ENCODE measurements at places on chromosomes 2 and 18.
A peak's percentile ranks its signal among the peaks of the same experiment; 100 is the strongest.

DNA sequence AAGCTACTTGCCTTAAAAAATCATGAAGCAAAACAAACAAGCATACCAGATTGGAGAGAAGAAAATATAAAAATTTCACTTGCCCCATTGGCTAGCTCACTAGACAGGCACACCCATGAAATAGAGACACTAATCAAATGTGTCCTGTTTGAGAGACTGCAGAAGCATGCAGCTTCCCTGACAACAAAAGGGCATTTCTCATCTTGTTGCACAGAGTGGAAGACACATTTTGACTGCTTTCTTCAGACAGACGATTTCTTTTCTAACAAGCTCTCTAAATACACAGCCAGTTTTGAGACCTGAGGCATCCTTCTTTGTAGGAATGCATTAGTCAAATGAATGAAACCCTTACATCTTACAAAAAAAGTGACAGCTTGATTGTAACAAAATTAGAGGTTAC lies 1558.6 kb upstream of the NXPH2 start:
- no peak overlapping the region for H3K27ac ChIP-seq
- DNase-seq: no peak
- no peaks in the 10 kb centered on the region for H3K27me3 ChIP-seq
- no peak overlapping the region for H3K4me3 ChIP-seq
- no peaks in the 10 kb centered on the region for H3K36me3 ChIP-seq

- no peaks in the 10 kb centered on the region for H3K27me3 ChIP-seq
- H3K4me1 ChIP-seq: peaks cover 36% of the 10 kb centered on the region
- no peak overlapping the region for H3K4me3 ChIP-seq
- no peaks in the 10 kb centered on the region for H3K36me3 ChIP-seq
- no peak for DNase-seq
- no peak overlapping the region for H3K27ac ChIP-seq
These were observed 4.2 kb downstream of the ZNF512 start for GRCh38 chr2:27587025-27587424.

- H3K36me3 ChIP-seq: no peaks in the 10 kb centered on the region
- H3K4me3 ChIP-seq: no peak overlapping the region
- no peaks in the 10 kb centered on the region for H3K27me3 ChIP-seq
- no peak overlapping the region for H3K27ac ChIP-seq
- no peaks in the 10 kb centered on the region for H3K4me1 ChIP-seq
These were observed 51.9 kb downstream of the SDC1 start for GRCh38 chr2:20173064-20173463.

DNA sequence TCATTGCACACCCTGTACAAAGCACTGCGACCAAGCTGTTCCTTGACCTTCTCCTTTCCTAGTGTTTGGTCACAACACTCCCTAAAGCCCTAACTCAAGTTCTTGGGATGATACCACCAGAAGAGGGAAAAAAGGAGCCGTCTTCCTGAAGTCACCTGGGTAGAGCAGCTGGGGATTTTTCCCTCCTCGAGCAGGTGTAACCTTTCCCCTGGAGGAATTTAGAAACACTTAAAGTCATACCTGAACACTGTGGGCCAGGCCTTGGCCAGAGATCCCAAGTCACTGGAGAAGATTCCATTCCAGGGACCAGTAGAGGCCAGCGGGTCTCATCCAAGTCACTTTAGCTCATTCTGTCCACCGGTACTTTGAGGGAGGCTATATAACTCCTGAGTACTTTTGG lies 13.2 kb downstream of the EPAS1 start:
- no peaks in the 10 kb centered on the region for H3K36me3 ChIP-seq
- no peak overlapping the region for H3K4me3 ChIP-seq
- H3K4me1 ChIP-seq: peaks cover 2% of the 10 kb centered on the region

GRCh38 chr2:30361751-30362394 lies 85.2 kb upstream of the LCLAT1 start:
- H3K4me3 ChIP-seq: no peak overlapping the region
- peak overlapping the region; percentile 53 for H3K27ac ChIP-seq
- H3K36me3 ChIP-seq: no peaks in the 10 kb centered on the region
- H3K27me3 ChIP-seq: no peaks in the 10 kb centered on the region
- H3K4me1 ChIP-seq: peaks cover 43% of the 10 kb centered on the region
- peak; percentile 24 for DNase-seq

DNA sequence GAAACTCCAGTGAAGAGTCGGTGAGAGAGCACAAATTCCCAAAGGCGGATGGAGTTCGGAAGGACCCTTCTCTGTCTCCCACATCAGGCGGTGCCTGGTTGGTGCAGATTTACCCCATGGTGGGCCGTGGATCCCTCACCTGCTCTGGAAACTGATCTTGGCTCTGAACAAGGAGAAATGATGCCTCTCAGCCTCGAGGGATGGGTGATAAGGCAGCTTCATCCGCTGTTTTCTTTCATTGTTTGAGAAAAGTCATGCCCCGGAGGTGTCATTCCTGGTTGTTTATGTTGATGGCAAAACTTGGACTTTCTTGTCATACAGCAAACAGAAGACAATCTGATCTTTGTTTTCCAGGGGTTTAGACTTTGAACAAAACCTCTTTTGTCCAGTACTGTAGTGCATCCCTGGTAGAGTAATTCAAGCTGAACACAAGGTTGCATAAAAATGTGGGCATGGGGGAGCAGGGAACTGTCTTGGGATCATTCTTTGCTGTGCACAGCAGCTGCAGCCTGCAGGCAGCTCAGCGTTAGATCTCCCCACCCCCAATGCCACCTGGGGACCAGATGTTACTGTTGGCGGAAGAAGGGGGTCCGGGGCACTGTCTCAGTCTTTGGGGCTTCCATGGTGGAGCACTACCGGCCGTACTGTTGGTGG lies 81.3 kb downstream of the NFATC1 start:
- H3K4me1 ChIP-seq: no peaks in the 10 kb centered on the region
- no peak overlapping the region for H3K4me3 ChIP-seq
- peaks cover 5% of the 10 kb centered on the region for H3K36me3 ChIP-seq
- H3K27ac ChIP-seq: no peak overlapping the region
- no peaks in the 10 kb centered on the region for H3K27me3 ChIP-seq

GRCh38 chr2:201151127-201151981 lies 31.6 kb upstream of the CASP10 start:
- H3K4me1 ChIP-seq: peaks cover 30% of the 10 kb centered on the region
- DNase-seq: peak; percentile 19
- H3K36me3 ChIP-seq: peaks cover 70% of the 10 kb centered on the region
- H3K27me3 ChIP-seq: no peaks in the 10 kb centered on the region
- peak overlapping the region; percentile 77 for H3K27ac ChIP-seq

- no peak overlapping the region for H3K4me3 ChIP-seq
- no peak for DNase-seq
- no peaks in the 10 kb centered on the region for H3K4me1 ChIP-seq
- no peak overlapping the region for H3K27ac ChIP-seq
- no peaks in the 10 kb centered on the region for H3K36me3 ChIP-seq
These were observed 19.5 kb downstream of the UNC80 start for GRCh38 chr2:209791151-209791550.

- no peaks in the 10 kb centered on the region for H3K4me1 ChIP-seq
- H3K27me3 ChIP-seq: no peaks in the 10 kb centered on the region
- no peak for DNase-seq
These were observed 297.8 kb downstream of the SP3 start for GRCh38 chr2:173667415-173667814.

GRCh38 chr2:239803766-239804115 lies 221.4 kb downstream of the NDUFA10 start:
- H3K27me3 ChIP-seq: no peaks in the 10 kb centered on the region
- H3K36me3 ChIP-seq: no peaks in the 10 kb centered on the region
- no peaks in the 10 kb centered on the region for H3K4me1 ChIP-seq
- no peak overlapping the region for H3K27ac ChIP-seq

- no peaks in the 10 kb centered on the region for H3K36me3 ChIP-seq
- no peaks in the 10 kb centered on the region for H3K4me1 ChIP-seq
- DNase-seq: no peak
- no peak overlapping the region for H3K27ac ChIP-seq
- H3K27me3 ChIP-seq: no peaks in the 10 kb centered on the region
- H3K4me3 ChIP-seq: no peak overlapping the region
These were observed 384.6 kb downstream of the PLCL1 start for GRCh38 chr2:198188982-198189381.

GRCh38 chr2:127844973-127845372 lies 13.0 kb downstream of the POLR2D start:
- H3K27me3 ChIP-seq: no peaks in the 10 kb centered on the region
- no peak overlapping the region for H3K4me3 ChIP-seq
- no peak for DNase-seq
- H3K27ac ChIP-seq: no peak overlapping the region
- peaks cover 37% of the 10 kb centered on the region for H3K36me3 ChIP-seq

DNA sequence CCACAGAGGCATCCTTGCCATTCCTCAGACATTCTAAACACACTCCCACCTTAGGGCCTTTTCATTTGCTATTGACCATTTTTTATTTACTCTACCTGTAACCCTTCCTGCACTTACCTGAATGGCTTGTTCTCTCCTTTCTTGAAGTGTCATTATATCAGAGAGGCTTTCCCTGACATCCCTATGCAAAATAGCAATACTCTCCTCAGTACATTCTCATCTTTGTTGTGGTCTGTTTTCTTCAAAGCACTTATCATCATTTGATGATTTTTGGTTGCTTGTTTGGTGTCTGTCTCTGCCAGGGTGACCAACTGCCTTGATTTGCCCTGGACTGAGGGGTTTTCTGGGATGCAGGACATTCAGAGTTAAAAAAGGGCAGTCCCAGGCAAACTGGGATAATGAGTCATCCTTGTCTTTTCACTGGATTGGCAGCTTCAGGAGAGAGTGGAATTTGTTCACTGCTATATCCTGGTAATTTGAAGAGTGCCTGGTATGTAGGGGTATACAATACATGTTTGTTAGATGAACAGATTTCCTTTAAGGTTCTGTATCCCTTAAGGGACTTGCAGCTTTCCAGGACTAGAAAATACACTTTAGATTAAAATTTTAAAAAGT lies 102.4 kb downstream of the BABAM2 start:
- no peaks in the 10 kb centered on the region for H3K36me3 ChIP-seq
- H3K4me1 ChIP-seq: no peaks in the 10 kb centered on the region
- H3K27me3 ChIP-seq: no peaks in the 10 kb centered on the region
- H3K4me3 ChIP-seq: no peak overlapping the region
- DNase-seq: no peak

DNA sequence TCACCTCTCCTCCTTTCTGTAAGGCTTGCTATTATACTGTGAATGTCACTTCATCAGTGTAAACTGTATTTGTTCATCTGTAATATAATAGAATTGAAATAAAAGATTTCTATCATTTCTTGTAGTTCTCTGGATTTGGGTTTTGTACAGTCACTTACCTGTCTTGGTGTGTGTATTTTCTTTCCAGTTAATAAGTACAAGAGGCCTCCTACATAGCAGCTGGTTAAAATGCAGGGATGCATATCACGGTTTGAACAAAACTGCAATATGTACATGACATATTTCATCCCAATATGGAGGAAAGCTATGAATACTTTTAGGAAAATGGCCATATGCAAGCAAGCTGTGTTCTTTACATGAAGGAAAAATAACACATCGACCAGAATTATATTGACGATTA lies 5.4 kb upstream of the STAT1 start:
- no peak for DNase-seq
- H3K27me3 ChIP-seq: no peaks in the 10 kb centered on the region
- H3K36me3 ChIP-seq: no peaks in the 10 kb centered on the region
- H3K4me1 ChIP-seq: peaks cover 39% of the 10 kb centered on the region
- H3K4me3 ChIP-seq: no peak overlapping the region
- no peak overlapping the region for H3K27ac ChIP-seq

DNA sequence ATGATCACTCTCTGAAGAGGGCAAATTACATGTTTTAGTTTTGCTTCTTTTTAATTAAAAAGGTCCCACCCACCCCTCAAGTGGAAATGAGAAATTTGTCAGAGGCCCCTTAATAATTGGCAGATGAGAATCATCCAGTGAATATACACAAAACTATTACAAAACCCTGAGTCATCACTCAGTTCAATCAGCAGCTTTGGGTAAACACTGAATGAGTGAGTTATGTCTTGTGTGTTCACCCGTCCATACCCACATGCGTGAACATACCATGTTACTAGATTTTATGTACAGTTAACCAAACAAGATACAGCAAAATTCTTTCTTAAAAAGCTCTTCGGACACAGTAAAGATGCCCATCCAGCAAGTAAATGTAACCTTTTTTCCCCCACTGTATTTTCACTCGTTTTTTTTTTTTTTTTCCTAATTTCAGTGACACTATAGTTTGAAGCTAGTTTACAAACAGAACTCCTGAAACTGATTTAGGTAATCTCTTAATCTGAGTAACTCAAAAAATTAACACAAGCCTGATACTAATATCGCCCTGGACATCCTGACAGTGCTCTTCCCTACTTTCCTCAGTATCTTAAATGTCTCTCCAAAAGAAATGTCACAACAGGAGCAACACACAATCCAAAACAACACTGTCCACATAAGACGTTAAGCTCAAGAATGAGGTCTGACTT lies 1.4 kb downstream of the PSME4 start:
- peak overlapping the region; percentile 78 for H3K27ac ChIP-seq
- no peaks in the 10 kb centered on the region for H3K27me3 ChIP-seq
- H3K4me1 ChIP-seq: peaks cover 27% of the 10 kb centered on the region
- peak overlapping the region; percentile 92 for H3K4me3 ChIP-seq
- no peak for DNase-seq

DNA sequence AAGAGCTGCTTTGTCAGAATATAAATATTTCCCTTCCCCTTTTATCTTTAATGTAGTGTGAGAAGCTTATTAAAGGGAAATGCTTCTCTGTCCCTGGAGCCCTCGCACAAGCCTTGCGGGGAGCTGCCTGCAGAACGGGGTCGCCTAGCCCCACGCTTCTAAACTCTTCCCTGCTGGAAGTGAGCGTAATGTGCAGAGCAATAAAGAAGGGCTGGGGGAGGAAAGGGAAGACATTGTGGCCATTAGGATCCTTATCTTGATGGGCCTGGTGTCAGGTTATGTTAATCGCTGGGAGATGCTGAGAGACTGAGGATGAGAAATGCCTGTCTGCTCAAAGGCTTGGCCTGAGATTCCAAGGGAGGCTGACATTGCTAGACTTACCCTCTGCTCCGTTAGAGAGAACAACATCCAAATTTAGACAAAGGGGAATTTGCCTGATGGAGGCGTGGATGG lies 18.9 kb upstream of the FZD7 start:
- DNase-seq: no peak
- H3K4me3 ChIP-seq: no peak overlapping the region
- no peaks in the 10 kb centered on the region for H3K36me3 ChIP-seq
- H3K27me3 ChIP-seq: peaks cover 2% of the 10 kb centered on the region
- no peaks in the 10 kb centered on the region for H3K4me1 ChIP-seq

DNA sequence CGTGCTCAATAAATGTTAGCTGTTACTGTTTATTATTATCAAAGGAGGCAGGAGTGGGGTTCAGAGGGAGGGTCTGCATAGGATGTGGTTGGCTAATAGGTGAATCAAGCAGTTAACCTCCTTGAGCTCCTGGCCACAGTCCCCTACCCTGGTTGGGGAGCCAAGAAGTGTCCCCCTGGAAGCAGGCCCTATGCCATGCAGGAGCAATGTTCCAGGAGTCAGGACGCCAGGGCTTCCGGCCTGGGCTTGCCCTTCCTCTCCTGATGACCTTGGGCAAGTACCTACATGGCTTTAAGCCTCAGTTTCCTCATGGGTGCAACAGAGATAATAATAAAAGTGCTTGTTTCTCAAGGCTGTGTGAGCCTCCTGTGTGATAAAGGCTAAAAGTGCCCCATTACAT lies 84.9 kb downstream of the DYSF start:
- peaks cover 7% of the 10 kb centered on the region for H3K4me1 ChIP-seq
- H3K36me3 ChIP-seq: no peaks in the 10 kb centered on the region
- H3K4me3 ChIP-seq: no peak overlapping the region
- no peaks in the 10 kb centered on the region for H3K27me3 ChIP-seq
- H3K27ac ChIP-seq: no peak overlapping the region
